ENCODE measurements at places on chromosomes 5 and 9. TPM values are rescaled to one million over a fixed set of nuclear protein-coding genes. Genes with fewer than 3 reads are reported as not detected.

The RNF183 gene
- total RNA-seq, result not detected

DNA sequence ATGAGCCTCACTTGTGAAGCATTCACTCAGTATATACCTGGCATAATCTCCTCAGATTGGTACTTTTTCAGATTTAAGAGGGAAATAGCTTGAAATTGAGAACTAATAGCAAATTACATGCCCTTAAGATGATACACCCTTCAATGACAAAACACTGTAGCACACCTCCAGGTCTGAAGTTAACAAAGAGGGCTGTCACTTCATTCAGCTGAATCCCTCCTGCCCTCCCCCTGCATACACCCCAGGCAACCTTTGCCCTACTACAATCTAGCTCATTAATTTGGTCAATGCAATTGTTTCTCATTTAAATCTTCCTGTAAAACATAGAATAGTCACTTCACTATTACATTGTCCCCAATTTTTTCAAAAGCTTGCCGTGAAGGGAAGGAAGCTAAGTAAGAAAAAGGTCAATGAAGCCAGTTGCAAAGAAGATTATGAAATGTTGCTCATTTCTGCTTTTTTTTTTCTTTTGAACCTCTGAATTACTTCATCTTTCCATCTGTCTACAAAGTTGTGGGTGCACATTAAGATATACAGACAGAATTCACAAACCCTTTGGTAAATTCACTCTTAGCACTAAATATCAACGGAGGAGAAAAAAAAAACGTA lies 294.8 kb upstream of the PTGER4 start:
- H3K4me3 ChIP-seq, result no peak overlapping the region
- no peak overlapping the region for H3K27ac ChIP-seq
- DNase-seq, result no peak
- H3K4me1 ChIP-seq, result no peaks in the 10 kb centered on the region

GRCh38 chr9:26863074-26863473 lies 29.5 kb downstream of the CAAP1 start:
- no peak overlapping the region for H3K4me3 ChIP-seq
- no peak for DNase-seq
- H3K36me3 ChIP-seq, result peaks cover 8% of the 10 kb centered on the region
- H3K4me1 ChIP-seq, result no peaks in the 10 kb centered on the region
- H3K27ac ChIP-seq, result no peak overlapping the region
- H3K27me3 ChIP-seq, result no peaks in the 10 kb centered on the region

The PCDH12 gene
- 0.04 TPM for total RNA-seq
